ENCODE measurements at places on chromosomes 4 and X.

- DNase-seq, result no peak
Measured at GRCh38 chr4:105148356-105148755, 1.7 kb downstream of the TET2 start.

DNA sequence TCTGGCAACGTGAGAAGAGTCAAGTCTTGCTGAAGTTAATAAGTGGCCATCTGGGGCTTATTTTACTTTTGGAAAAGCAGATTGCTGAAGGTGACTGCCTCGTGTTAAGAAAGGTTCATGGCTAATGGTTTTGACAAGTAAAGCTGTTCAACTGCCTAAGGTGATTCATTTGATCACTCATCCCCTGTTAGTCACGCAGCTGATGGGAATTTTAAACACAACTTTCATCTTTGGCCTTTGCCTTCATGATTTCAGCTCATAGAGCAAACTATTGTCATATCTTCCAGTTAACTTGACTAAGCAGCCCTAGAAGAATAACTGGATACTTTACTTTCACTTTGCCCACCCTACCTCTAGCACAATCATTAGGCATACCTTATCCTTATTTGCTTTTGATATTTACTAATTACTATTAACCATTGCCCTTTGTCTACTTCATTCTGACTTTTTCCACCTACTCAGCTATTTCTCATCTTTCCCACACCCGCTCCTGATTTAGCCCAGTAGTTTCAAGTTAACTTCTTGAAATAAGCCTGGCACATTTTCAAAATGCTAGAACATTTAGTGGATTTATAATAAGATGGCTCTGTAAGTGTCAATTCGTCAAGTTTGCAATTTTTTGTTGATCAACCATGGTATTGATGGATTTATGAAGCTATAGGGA is 170.6 kb upstream of the S100G start:
- DNase-seq, result no peak

- no peak for DNase-seq
Measured at GRCh38 chrX:21725496-21725895, 32.4 kb downstream of the SMPX start.

GRCh38 chr4:3043282-3044020 is 30.9 kb downstream of the HTT-AS start:
- DNase-seq, result no peak

DNA sequence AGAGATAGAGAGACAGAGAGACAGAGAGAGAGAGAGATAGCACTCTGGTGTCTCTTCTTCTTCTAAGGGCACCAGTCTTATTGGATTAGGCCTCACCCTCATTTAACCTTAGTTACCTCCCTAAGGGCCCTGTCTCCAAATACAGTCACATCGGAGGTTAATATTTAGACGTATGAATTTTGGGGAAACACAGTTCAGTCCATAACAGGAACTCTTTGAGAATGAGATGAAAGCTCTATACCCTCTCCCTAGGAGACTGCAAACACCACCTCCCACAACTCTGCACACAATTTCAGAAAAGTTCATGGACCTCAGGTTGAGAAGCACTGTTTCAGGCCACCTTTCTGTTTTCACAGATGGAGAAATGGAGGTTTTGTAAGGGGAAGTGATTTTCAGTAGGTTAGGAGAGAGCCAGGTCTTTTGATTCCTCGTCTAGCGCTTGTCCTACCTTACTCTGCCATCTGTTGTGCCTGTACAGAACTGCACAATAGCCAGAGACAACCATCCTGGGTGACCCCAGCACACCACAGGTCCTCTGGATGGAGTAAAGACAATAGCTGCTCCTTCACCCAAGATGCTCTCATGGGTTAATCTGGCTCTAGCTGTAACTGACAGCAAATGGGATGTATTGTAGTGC is 16.9 kb upstream of the LOC101059915 start:
- no peak for DNase-seq

- no peak for DNase-seq
Measured at GRCh38 chr4:155569471-155569870, 97.2 kb upstream of the GUCY1A1 start.

DNA sequence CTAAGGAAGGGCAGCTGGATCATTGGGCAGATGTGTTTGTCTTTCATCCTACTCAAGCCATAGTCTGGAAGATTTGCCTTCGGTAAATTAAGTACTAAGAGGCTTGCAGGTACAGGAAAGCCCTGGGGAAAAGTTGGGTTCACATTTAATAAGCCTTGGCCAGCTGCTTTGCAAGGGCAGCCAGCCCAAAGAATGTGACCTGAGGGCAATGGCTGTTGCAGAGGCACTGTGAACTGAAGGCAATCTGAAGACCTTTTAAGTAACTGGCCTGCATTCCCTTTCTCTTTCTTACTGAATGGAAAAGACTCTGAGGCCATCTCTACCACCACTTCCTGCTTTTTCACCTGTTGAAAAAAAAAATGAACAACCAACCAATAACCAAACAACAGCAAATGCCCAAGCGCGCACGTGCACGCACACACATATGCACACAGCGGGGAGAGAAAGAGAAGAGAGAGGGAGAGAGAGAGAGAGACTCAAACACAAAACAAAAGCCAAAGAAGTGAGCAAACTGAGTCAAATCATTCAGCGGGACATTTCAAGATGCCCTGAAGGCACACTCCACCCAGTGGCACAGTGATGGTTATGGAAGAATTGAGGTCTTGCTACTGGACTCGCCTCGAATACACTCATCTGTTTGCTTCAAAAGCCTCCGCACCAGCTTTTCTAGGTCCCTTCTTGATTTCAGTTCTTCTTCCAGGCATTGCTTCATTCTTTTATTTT is 19.6 kb downstream of the CD40LG start:
- no peak for DNase-seq

DNA sequence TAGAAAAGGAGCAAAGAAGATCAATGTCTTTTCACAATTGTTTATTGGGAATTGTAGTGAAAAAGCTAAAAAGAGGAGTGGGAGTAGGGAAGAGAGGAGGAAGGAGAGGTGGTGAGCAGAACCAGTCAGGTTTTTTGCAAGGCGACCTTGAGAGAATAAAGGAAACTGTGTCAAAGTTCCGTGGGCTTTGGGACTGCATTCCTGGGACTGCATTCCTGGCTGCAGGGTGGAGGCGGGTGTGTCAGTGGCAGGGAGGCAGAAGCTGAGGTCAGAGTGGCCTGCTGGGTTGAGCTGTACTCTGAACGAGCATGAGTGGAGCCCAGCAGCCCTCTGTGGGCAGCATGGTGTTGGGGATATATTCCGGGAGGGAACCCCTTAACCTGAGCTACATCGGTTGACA is 66.8 kb upstream of the UCP1 start:
- DNase-seq, result no peak

Measured in activated naive CD4-positive, alpha-beta T cell treated with anti-CD3 and anti-CD28 coated beads, Interleukin-2, amount 50 U/mL, for 72 hours (primary cell).